ENCODE measurements at places on chromosomes 6 and 20.

GRCh38 chr6:38221251-38221650 lies 401.7 kb downstream of the ZFAND3 start:
- no peak for DNase-seq

- no peak for DNase-seq
These were observed 141.7 kb downstream of the TMEM242 start for GRCh38 chr6:157181649-157182048.

- no peak for DNase-seq
These were observed 63.3 kb upstream of the BLCAP start for GRCh38 chr20:37590938-37591490.

- no peak for DNase-seq
These were observed 17.3 kb downstream of the DNPH1 start for GRCh38 chr6:43211955-43212354.

- no peak for DNase-seq
These were observed 43.8 kb downstream of the TAF4 start for GRCh38 chr20:62021793-62022385.

DNA sequence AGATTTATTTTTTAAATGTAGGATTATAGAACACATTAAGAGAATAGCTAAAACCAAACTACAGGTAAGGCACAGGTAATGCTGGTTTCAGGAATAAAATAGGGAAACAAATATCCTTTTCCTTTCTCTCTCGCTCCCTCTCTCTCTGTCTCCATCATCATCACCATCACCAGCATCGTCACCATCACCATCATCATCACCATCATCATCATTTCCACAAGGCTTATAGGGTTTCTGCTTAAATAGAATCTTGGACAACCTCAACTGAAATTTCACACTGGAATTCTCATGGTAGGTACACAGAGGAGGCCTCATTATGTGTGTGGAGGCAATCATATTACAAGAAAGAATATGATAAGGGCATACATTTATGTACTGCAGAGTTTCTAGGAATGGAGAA lies 823.6 kb downstream of the MAFB start:
- DNase-seq, result no peak

DNA sequence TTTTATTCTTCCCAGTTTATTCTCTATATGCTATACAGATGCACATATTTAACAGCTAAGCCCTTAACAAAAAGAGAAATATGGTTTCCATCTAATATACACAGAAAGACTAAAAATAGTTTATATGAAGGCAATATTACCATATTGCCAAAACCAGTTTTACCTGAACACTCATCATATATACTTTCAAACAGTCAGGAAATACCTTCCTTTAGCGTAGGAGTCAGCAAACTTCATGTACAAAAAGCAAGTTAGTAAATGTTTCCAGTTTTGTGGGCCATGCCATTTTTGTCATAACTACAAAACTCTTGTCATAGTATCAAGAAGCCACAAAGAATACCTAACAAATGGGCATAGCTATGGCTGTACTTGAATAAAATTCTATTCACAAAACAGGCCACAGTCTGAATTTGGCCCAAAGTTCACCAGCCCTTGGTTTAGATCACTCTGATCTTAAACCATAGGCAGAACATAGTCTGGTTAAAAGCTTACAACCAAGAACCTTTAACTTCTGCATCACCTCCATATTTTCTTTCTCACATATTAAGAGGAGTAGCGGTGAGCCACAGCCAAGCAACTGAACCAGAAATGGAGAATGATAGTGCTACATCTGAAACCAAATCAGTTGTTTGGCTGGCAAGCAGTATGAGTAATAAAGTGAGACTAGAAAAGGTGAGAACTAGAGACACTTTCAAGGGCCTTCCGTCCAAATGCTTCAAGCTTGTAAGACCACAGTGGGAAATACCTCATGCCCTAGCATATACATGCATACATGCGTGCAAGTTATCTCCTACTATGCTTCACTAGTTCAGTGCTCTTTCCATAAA lies 116.6 kb downstream of the PTPRK start:
- DNase-seq, result no peak

- no peak for DNase-seq
These were observed 29.7 kb upstream of the FAM50B start for GRCh38 chr6:3819161-3820110.

- no peak for DNase-seq
These were observed 16.6 kb downstream of the MCM9 start for GRCh38 chr6:118918329-118918725.

DNA sequence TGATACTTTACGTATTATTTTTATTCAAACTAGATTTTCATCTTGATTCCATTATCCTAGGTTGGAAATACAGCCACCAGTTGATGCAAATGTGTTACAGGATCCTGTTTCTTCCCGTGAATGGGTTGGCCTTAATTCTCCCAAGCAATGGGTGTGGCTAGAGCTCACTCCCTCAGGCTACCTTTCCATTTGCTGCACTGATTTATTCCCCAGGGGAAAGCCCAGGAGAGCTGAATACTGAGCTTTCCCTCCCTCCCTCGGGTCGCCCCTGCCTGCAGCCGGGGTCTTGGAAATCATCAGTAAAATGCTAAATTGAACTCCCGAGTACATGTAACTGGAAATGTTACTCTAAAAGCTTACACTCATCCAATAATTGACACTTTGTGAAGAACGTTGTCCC lies 9.9 kb downstream of the SMOC2 start:
- no peak for DNase-seq

DNA sequence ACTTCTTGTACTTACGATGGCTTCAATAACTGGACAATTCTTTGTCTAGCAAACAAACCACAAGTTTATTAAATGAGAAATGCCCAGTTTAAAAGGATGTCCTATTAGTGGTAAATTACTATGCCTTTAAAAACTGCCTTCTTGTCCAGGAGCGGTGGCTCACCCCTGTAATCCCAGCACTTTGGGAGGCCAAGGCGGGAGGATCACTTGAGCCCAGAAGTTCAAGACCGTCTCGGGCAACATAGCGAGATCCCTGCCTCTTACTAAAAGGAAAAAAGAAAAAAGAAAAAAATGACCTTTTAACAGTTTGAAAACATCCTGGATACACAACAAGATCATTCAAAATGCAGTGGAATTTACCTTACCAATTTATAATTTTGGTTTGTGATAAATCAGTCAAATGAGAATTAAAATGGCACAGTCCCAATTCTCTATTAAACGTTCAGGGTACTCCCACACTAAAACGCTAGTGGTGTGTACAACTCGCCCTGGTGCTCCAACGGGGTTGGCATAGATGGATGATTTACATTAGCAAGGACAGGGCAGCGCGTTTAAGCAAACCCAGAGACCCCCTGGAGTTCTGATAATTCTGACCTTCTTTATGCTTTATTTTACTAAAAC lies 2.3 kb downstream of the ZBTB2 start:
- no peak for DNase-seq

- no peak for DNase-seq
These were observed 36.0 kb downstream of the PIM1 start for GRCh38 chr6:37205997-37206340.

DNA sequence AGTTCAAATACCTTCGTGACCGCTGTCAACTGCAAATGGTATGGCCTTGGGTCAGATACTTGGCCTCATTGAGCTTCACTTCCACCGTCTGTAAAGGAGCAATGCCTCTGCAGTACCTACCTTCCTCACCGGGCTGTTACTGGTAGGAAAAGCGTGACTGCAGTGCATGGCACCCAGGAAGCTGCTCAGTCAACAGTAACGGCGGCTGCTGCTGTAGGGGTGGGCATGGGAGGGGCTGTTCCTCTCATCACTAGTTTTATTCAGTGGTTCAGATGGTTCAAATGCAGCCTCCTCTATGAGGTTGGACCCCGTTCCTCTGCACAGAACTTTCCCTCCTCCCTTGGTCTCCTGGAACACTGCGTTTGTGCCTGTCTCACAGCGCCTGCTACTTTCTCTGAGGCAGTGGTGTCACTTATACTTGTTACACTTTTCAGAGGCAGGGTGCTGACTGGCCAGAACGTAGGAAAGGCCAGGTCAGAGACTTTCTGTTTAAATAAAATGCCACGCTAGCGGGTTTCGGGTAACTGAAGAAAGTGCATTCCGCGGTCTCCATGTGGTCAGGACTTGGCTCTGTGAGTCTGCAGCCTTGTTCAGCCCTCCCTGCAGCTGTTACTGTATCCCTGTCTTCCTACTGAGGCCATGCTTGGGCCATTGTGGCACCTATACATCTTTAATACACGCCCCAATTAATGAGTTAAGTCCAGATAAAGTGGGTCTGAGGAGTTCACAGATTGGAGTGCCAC lies 279.6 kb downstream of the NRN1 start:
- DNase-seq, result no peak

- DNase-seq, result no peak
These were observed 633.5 kb downstream of the RFPL4B start for GRCh38 chr6:112980676-112981075.

DNA sequence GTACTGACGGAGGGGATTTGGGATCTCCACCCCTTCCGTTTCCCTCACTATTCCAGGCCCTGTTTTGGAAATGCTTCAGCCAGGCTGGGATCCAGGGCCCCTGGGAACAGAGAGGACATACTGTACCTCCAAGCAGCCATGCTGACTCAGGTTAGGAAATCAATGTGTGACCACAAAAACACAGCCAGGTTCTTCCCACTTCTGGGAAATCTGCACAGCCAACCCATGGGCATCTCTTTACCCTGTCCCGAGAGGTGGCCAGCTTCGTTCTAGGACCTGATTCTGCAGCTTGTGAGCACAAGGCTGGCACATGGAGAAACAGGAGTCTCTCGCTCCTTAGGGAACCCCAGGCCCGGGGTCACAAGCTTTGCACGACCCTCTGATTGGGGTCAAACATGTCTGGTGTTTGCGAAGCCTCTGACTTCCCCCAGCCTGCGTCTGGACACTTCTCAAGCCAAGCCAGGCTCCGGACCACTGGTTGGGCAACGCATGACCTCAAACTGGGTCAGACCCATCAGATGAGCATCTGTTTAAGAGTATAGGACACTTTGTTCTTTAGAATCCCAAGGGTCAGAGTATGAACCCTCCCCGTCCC lies 8.3 kb upstream of the TTPAL start:
- DNase-seq, result peak; percentile 19

- DNase-seq, result no peak
These were observed 80.6 kb downstream of the NCOA7 start for GRCh38 chr6:125871365-125871764.

DNA sequence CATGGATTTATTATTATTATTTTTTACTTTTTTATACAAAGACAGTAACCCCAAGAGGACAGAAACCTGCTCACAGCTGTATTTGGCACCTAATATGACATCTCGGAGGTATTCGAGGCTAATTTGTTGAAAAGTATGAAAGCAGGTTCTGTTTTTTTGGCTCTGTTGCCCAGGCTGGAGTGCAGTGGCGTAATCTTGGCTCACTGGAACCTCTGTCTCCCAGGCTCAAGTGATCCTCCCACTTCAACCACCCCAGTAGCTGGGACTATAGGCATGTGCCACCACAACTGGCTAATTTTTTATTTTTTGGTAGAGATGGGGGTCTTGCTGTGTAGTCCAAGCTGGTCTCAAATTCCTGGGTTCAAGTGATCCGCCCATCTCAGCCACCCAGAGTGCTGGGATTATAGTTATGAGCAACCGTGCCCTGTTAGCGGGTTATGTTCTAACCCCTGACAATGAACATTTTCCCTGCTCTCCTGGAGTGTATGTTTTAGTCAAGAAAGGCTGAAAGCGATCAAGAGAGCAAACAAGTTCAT lies 53.7 kb upstream of the ZNF217 start:
- no peak for DNase-seq

- peak; percentile 76 for DNase-seq
These were observed 45.5 kb downstream of the TTI1 start for GRCh38 chr20:37987602-37988290.

DNA sequence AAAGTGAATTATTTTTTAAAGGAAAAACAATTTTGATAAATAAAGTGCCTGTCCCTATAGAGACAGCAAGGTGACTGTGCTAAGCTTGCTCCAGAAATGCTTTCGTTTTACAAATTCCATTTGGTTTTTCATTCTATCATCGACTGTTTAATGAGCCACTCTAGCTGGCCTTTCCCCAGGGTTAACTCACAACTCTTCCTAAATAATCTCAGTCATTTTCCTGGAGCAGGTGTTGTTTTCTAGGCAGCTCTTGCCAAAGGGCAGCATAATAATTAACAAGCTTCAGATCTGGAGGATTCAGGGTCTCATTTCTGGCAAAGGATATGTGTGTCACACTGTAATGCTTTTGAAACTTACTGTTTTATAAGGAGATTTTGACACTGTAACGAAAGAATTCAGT lies 184.2 kb downstream of the KHDC1L start:
- no peak for DNase-seq

DNA sequence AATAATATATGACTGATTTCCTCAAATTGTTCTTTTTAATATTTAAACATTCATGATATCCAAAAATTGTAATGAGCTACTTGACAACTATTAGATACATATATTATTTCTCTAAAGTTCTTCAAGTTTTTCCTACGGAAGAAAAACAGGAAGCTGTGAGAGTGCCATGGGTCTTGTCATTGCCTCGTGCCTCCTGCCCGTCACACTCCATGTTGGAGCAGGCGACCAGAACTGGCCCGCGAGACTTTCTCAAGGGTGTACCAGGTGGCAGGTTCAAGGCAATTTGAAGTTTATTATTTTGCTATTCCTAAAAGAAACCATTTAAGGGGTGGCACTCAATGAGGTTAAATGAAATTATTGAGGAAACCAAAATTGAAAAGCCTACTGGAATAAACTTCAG lies 337.2 kb downstream of the HACE1 start:
- no peak for DNase-seq

DNA sequence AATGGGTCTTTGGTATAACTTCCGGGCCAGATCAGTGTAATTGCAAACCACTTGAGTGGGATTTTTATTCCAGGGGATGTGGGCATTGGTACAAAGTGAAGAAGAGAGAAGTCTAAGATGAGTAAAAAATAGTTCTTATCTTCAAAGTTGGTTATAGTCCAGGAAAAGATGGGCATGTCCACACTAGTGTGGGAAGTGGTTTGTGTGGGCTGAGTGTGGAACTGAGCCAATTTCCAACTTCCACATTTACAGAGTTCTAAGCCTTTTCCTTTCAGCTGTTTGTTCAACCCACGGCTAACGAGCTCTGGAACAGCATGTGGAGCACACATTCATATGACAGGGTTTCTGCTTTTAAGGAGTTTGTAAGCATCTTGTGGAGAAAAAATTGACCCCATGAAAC lies 72.3 kb upstream of the IFNGR1 start:
- DNase-seq, result no peak

- no peak for DNase-seq
These were observed 22.3 kb downstream of the LAMA5 start for GRCh38 chr20:62344782-62345181.

DNA sequence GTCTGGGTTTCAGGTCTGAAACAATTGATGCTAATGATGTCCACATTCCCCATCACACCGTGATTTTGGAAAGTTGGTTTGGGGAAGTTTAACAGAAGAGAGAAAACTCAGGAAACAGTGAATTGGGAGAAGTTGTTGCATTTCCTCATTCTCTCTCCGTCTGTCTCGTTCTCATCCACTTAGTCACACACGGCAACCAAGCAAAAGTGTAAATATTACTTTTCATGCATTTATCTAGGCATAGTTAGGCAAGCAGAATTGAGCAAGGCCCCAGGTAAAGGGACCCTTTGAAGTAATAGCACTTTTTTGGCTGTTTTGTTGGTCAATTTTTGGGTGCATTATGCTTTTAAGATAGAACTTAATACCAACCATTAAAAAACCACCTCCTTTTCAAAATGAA lies 137.0 kb upstream of the SULF2 start:
- no peak for DNase-seq

- peak; percentile 68 for DNase-seq
These were observed 49.0 kb upstream of the RNF24 start for GRCh38 chr20:4064144-4064909.

- DNase-seq, result no peak
These were observed 14.3 kb upstream of the INSM1 start for GRCh38 chr20:20353576-20353975.

- no peak for DNase-seq
These were observed 106.7 kb downstream of the ADGRB3 start for GRCh38 chr6:68741501-68742386.

- DNase-seq, result no peak
These were observed 68.1 kb upstream of the TXNDC5 start for GRCh38 chr6:7978736-7979135.

Data from SK-N-SH (cell line).